Inflammatory macrophage treated with lipopolysaccharide for 1 hour (primary cell): ENCODE measurements at places on chromosomes 4 and X.

DNA sequence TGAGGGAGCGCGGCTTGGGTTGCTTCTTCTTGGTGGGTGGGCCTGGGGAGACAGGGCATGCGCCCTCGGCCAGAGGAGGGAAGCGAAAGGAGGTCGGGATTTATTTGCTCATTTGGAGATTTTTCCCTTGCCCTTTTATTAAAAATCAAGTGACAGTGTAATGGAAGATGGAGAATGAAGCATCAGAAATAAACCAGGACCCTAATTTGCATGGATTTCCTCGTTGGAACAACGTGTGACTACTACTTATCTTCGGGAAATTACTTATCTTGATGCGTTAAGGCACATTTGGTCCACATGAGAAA is 709 bp upstream of the CLOCK start:
- DNase-seq = no peak

- no peak for DNase-seq
Measured at GRCh38 chr4:158458271-158458895, 63.3 kb upstream of the RXFP1 start.

DNA sequence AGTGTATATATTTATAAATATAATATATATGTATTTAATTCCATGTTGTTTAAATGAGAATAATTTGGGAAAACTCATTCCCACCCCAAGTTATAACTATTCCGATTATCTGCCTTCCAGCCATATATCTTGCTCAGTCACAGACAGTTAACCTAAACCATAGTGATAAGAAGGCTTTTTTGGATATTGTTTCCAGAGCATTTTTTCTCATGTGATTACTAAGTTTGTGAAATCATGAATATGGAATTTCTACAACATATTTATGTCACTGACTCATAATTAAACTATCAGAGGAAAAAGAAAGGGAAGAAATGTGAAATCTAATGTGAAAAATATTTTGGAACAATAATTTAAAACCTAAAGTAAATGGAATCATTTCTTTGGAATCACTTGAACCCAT is 1163.5 kb upstream of the PABPC4L start:
- DNase-seq = no peak

GRCh38 chr4:144649646-144650045 is 3.7 kb downstream of the HHIP start:
- no peak for DNase-seq

GRCh38 chr4:168240821-168241220 is 77.7 kb downstream of the DDX60 start:
- peak; percentile 60 for DNase-seq

DNA sequence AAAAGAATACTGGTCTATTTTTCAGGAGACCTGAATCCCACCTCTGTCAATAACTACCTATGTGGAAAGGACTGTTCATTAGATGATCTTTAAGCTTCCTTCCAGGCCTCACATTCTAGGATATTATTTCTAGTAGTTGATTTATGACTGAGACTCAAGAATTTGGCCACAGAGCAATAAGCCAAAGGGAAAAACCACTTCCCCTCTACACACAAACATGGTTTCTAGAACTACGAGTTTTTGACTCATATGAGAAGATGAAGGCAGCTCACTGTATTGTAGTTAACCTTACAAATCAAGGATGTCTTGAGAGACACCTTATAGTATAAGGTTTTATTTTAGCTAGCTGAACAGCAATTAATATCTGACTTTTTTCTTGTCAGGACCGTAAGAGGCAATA is 36.9 kb upstream of the GDPD2 start:
- DNase-seq = no peak
